ENCODE measurements at places on chromosomes 13 and 19.
A peak's percentile ranks its signal among the peaks of the same experiment; 100 is the strongest.

- no peak for DNase-seq
Measured at GRCh38 chr19:19550972-19551852, 13.1 kb downstream of the CILP2 start.

- DNase-seq = peak; percentile 42
Measured at GRCh38 chr13:44140146-44140545, 233.5 kb upstream of the SERP2 start.

DNA sequence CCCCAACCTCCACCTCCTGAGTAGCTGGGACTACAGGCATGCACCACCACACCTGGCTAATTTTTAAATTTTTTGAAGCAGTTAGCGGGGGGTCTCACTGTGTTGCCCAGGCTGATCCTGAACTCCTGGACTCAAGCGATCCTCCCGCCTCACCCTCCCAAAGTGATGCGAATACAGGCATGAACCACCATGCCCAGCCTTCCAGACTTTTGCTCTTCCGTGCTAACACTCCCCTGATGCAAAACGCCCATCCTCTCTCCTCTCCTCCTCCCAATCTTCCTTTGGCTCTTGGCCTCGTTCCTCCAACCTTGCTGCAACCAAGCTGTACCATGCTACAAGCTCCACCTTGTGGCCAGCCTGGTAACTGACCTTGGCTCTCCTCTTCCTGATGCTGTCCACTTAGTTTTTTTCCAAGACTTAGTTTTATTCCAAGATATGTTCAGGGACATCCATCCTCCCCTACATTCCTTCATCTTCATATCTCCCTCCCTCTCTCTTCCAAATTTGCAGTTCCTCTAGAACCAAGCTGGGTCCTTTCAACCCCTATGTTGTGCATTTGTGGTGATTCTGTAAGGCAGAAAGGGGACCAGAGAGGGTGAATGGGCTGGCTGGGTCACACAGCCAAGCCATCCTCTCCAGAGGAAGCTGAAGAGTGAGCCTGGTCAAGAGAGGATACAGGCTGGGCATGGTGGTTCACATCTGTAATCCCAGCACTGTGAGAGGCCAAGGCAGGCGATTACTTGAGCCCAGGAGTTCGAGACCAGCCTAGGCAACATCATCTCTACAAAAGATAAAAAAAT is 32.8 kb downstream of the TINCR start:
- DNase-seq = no peak

DNA sequence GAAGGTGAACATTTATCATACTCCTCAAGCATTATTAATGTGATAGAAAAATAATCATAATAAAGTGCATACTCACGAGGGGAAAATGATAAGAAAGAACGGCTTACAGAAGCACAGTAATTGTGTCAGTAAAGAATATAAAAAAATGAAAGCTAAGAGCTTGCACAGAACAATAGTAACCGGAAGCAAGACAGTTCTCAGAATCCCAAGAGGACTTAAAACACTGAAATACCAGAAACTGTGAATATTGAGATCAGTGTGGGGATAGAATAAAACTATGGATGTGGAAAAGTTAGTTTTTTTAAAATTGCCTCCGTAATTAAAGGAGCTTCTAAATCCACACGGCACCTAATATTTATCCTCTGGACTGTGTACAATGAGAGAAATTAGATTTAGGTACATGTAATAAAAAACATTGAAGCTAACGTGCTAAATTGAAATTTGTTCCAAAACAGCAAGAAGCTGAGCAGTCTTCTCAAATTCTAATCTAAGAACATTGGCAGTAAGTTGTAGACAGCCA is 482.7 kb downstream of the SLITRK6 start:
- no peak for DNase-seq

DNA sequence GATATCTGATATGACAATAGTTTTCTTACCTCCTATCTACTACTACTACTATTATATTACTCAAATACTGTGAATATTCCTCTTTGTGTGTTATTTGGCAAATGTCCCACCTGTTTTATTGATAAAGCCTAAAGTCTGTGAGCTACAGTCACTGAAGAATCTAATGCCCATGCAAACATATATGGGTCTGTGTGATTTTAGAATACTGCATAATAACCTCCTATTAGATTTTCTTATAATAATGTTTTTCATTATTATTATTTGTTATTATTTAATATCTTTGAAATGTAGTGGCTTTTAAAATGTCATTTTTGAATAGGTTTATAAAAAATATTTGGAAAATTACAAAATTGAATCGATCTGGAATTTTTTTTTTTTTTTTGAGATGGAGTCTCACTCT is 1330.8 kb upstream of the MIR17HG start:
- DNase-seq = no peak

DNA sequence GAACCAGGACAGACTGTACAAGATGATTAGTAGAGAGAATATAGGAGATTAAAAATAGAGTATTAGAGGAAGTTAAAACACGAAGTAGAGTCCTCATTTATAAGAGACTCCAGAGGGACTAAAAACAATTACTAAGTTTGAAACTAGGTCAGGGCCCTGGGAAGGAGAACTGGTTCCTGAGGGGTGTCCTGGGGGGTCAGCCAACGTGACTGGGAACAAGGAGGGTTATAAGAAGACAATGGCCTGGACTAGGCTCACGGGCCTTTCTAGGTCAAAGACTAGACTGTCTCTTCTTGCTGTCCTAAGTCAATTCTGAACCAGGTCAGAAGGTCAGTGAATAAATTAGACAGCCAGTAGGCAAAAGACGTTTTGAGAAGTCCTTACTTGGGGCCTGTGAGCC is 165.3 kb downstream of the IER2 start:
- DNase-seq = no peak

DNA sequence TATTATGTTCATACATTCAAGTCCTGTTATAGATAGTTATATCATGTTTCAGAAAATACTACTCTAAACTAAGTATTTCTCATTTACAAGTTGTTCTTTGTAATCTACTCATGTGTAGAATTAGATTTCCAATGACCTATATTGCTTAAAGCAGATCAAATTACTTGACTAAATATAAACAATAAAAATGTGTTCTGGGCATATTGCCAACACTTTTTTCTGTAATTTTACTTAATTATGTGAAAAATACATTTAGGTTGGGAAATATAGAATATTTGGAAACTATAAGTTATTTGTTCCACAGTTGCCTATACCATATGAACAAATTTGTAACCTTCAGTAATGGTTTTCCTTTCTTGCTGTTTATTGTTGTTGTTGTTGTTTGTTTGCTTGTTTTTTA is 275.2 kb upstream of the PCDH9 start:
- DNase-seq = no peak

GRCh38 chr13:109376936-109377335 is 409.4 kb downstream of the IRS2 start:
- no peak for DNase-seq

DNA sequence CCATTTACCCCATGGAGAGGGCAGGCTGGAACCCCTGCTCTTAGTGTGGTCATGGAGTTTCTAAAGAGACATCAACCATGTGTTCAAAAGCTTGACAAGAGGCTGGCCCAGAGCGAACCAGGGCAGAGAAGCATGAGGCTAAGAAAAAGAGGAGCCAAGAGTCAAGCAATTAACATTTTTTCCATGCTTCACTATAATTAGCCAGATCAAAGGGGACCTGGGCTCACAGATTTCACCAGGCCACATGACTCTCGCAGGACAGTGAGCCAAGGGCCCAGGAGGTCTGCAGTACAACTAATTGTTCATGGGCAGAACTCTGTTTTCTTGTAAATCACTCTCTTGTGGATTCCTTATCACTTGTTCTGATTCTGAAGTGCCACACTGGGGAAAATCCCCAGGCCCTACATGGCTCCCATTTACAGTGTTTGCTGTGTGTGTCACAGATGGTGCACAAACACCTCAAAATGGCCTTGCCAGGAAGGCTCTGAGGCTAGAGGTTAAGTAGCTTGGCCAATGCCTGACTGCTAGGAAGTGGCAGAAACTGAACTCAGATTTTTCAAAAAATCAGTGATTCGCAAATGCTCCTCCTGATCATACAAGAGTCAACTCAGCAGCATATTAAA is 101.2 kb downstream of the LHFPL6 start:
- DNase-seq = no peak

DNA sequence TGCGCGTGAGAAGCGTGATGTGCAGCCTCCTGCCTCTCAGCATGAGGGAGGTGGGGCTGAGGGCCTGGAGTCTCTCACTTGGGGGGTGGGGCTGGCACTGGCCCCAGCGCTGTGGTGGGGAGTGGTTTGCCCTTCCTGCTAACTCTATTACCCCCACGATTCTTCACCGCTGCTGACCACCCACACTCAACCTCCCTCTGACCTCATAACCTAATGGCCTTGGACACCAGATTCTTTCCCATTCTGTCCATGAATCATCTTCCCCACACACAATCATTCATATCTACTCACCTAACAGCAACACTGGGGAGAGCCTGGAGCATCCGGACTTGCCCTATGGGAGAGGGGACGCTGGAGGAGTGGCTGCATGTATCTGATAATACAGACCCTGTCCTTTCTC is 8.7 kb downstream of the CD177 start:
- no peak for DNase-seq

DNA sequence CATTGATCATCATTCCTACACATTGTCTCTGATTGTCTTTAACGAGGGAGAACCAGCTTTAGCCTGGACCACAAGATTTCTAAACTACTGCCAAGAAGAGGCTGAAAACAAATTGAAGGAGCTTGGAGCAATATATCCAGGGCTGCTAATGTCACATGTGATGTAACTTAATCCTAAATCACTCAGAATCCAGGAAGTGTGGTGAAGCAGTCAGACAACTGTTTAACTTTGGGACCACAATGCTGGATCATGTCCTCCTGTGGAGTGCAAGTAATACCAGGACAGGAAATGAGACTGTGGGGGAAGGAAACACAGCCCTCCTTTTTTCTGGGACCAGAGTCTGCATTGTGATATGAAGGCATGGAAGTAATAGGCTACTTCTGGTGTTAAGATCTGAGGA is 430.2 kb downstream of the KCTD12 start:
- no peak for DNase-seq

DNA sequence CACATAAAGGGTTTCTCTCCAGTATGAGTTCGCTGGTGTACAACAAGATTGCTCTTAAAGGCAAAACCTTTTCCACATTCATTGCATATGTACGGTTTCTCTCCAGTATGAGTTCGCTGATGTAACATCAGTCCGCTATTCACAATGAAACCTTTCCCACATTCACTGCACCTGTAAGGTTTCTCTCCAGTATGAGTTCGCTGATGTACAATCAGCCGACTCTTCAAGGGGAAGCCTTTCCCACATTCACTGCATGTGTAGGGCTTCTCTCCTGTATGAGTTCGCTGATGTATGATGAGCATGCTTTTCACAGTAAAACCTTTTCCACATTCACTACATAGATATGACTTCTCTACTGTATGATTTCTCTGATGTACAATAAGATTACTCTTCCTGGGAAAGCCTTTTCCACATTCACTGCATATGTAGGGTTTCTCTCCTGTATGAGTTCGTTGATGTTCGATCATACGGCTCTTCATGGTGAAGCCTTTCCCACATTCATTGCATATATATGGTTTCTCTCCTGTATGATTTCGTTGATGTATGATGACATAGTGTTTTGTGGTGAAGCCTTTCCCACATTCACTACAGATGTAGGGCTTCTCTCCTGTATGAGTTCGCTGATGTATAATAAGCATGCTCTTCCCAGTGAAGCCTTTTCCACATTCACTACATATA is 6.0 kb upstream of the ZNF614 start:
- DNase-seq = no peak

- DNase-seq = no peak
Measured at GRCh38 chr13:23467048-23467931, 33.8 kb upstream of the SACS start.

- DNase-seq = no peak
Measured at GRCh38 chr19:2567580-2567979, 91.7 kb downstream of the GADD45B start.

- no peak for DNase-seq
Measured at GRCh38 chr19:2166741-2167738, 3.3 kb downstream of the DOT1L start.

- DNase-seq = no peak
Measured at GRCh38 chr19:947090-947706, 21.4 kb downstream of the ARID3A start.

DNA sequence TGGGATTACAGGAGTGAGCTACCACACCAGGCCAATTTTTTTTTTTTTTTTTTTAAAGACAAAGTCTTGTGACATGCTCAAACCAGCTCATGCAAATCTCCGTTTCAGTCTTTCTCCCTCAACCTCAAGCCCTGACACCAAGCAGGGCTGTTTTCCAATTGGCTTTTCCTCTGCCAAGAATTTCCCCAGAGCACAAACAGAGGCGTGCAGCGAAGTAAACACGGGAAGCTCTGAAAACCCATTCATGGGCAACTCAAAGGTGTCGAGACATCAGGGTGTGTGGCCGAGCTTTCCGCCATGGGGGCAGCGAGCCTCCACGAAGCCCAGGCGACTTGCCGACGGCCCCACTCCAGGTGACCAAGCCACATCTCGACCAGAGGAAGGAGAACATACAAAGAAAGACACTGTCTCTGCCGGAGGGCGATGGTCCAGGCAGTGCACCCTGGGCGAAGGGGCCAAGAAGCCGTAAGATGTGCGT is 70.0 kb downstream of the INSR start:
- no peak for DNase-seq

DNA sequence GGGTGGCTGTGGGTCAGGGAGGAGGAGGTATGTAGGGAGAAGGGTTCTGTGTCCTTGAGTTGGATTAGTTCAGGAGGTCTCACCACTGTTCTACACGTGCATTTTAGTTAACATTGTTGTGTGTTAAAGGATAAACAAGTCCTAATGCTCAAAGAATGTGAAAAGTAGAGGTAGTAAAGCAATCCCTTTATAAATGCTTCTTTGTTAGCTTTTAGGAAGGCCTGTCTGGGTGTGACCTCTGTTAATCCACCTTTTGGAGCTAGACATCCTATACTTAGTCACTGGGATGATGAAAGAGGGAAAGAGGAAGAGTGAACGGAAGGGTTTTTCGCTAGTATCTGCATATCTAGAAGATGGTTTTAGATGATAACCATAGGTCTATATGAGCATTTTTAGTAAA is 42.2 kb upstream of the FLT1 start:
- no peak for DNase-seq

DNA sequence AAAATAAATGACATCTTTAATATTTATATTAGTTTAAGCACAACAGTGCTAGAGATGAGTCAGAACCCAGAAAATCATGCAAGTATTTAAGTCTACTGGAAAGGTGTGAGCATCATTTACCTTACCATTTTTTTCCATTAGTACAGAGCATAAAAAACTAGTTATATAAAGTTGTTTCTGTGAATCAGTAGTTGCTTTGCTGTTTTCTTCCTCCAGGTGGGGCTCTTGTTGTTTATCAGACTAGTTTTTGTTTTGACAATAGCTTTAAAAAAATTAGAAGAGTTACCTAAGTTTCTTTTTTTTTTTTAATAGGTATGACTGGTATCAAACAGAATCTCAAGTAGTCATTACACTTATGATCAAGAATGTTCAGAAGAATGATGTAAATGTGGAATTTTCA is 12.7 kb downstream of the SUGT1 start:
- no peak for DNase-seq

- no peak for DNase-seq
Measured at GRCh38 chr19:13835791-13836723, 40.8 kb downstream of the ZSWIM4 start.

DNA sequence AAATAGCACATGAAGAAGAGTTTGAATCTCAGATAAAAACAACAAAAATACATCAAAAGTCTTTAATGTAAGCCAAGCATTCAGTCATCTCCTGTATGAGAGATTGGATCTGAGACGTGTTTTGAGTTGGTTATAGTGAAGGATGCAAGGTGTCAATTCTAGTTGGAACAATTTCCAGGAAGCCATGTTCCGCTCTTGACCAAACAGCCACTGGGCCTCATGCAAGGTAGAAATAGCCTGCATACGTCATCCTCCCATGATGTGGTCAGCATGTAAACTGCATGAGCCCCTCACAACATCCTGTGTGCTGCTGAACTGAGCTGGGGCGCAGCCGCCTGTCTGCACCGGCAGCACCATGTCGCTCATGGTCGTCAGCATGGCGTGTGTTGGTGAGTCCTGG is at the start of gene KIR3DL3:
Gene KIR3DL3, plus strand, starts transcription at position 301 of the 400 bp plus-strand sequence. Its CDS starts 55 bp downstream, at position 356.
- no peak for DNase-seq

Data from NCI-H2081 treated with DMSO at 0.1 percent for 48 hours (cell line).